Iris pigment epithelial cell (primary cell): ENCODE measurements at places on chromosomes 5 and 9.

GRCh38 chr9:103681435-103681834, 412.7 kb upstream of the SMC2 start:
- no peak for DNase-seq

DNA sequence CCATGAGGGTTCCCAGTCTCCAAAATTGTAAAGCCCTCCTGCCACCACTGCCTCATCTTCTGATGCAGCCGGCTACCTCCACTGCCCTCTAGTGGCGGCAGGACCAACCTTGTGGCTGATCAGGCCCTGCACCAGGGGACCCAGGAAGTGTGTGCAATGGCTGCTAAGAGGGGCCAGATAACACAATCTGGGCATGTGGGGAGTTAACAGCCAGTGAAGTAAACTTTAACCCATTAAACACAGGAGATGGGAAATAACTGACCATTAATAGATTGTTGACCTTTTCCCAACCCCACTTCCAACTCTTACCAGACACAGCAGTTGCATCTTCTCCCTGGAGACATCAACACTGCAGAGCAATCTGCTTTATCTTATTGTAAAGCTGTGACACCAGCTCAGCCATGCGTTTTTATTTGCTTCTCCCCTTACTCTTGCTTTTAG, 63.3 kb downstream of the FREM1 start:
- peak; percentile 40 for DNase-seq

DNA sequence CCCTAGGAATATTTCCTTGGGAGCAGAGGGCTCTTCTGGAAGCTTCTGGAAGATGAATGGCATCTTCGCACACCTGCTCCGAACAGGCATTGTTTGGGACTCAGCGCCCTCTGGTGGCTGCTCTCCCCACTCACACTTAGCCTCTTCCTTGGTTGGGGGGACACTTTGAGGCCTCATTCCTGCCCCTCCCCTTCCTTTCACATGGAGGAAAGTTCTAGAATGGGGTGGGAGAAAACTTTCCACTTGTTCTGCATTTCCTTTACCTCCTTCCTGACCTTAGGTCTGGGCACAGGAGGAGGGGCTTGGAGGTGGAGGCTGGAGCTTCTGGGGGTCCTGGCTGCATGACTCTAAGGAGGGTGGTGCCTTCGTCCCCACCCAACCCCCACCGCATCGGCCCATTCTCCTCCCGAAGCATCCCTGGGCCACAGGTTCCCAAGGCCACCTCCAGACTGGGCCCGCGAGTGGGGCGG, 19.3 kb upstream of the SMIM32 start:
- peak; percentile 38 for DNase-seq

DNA sequence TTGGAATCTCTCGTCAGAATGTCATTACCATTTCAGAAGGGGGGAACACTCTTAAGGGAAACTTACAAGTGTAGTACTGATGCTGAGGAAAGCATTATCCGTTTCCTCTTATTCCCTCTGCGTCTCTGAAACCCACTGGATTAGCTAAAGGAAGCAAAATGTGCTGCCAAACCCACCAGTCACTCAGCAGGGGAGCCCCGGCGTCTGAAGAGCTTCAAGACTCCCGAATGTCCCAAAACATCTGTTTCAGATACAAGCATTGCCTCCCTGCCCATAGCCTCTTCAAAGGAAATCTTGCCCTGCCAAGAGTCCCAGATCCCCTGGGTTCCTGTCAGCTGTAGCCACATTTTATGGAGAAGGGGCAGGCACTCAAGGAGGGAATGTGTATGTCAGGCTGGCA, 1.0 kb upstream of the HCN1 start:
- no peak for DNase-seq

- DNase-seq: no peak
Measured at GRCh38 chr5:158852622-158853021, 247.1 kb downstream of the EBF1 start.

DNA sequence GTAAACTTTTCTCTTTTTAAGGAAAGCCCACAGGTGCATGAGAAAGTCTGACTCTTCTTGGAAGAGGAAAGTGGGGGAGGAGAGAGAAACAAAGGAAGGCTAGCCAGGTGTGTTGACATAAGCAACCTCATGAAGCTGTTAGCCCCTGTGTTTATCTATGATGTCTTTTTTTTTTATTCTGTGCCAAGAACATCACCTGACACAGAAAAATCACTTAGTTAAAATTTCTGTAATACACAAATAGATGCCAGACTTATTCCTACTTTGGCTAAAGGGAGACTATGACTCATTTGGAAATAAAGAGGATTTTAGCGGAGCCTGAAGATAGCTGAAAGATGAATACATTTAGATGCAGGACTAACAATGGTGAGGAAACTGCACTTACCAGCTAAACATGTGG, 58.3 kb downstream of the BAAT start:
- DNase-seq: no peak

- peak; percentile 46 for DNase-seq
Measured at GRCh38 chr5:42912184-42912798, 100.6 kb upstream of the SELENOP start.

DNA sequence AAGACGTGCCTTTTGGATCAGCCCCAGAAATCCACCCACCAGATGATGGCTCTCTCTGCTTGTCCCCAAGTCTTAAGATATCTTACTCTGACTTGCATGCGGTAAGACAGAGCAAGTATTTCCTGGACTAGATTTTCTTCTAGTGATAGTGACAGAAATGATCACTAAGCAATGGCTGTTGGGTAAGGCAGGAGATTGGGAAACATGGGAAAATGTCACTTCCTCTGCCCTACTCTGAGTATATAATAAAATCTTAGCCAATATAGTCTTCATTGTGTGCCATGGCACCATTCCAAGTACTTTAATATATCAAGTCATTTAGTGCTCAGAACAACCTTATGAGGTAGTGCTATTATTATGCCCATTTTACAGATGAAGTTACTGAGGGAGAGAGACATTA, 31.0 kb upstream of the GNA14 start:
- DNase-seq: no peak

DNA sequence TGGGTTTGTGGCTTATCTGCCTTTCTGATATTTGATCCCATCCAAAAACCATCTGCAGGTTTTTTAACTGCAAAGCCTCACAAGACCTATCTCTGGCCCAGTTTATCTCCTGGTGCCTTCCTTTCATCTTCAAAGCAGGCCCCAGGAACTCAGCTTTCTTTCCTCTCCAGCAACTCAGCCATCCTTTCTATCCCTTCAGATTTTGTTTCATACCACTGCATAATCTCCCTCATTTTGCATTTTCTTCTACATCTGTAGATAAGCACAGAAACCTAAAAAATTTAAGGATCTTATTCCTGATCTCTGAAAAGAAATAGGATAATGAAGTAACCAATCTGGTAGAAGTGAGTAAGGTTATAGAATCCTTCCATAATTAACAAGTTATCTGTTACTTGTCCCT, 19.5 kb upstream of the ERCC6L2 start:
- DNase-seq: no peak

DNA sequence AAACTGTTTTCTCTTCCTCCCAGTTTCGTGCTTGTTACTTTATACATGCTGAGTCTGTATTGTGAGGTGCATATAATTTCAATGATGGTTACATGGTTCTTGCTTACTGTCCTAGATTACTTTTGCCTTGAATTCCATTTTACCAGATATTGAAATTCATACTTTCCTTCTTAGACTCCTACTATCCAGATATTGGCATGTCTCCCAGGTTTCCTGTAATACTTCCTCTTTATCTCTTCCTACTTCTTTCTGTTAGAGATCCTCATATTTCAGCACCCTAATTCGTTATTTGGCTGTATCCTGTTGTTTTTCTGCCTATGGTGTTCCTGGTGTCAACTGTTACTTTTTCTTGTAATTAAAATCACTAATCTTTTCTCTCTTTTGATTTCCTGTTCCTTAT, 522.1 kb downstream of the CCDC171 start:
- peak; percentile 59 for DNase-seq

GRCh38 chr9:125246261-125246667, 5.1 kb upstream of the HSPA5 start:
- no peak for DNase-seq

- DNase-seq: peak; percentile 5
Measured at GRCh38 chr5:13325765-13326164, 618.7 kb downstream of the DNAH5 start.

DNA sequence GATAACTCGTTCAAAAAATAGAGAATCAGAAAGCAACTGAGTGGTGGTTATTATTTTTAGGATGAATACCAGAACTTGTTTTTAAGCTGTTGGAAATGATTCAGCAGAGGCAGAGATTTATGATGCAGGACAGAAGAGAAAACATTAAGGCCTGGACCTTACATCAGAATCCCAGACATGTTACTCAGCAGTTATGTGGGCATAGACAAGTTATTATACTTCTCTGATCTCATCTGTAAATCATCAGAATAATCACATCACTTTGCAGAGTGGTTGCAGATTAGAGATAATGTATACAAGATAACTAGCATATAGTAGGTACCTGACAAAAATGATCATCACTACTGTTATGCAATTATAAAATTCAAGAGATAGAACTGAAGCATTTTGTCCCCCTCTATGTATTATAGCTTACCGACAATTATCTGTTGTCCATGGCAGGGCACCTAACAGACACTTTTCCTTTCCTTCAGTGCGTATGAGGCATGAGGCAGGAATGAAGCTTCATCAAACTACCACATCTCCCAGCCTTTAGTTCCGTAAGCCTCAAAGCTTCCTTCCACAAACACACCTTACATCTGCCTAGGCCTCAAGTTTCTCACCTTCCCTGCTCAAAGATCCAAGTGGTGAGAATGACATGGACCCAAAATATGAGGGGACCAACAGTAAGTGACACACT, 165.9 kb downstream of the DENND1A start:
- DNase-seq: peak; percentile 86

DNA sequence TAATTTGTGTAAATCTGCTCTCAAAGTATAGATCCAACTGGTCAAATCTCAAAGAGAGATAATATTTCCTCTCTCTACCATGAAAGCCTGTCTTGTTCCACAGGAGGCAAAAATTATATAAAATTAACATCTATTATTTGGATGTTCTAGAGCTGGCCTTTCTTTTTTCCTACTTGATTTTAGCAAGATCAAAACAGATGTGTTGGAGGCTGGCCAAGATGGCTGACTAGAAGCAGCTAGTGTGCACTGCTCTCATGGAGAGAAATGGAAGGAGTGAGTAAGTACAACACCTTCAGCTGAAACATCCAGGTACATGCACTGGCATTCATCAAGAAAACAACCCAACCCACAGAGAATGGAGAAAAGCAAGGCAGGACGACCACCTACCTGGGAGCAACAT, 298.6 kb upstream of the SLC24A2 start:
- DNase-seq: peak; percentile 45

- DNase-seq: no peak
Measured at GRCh38 chr9:116280529-116280928, 126.9 kb downstream of the PAPPA start.

DNA sequence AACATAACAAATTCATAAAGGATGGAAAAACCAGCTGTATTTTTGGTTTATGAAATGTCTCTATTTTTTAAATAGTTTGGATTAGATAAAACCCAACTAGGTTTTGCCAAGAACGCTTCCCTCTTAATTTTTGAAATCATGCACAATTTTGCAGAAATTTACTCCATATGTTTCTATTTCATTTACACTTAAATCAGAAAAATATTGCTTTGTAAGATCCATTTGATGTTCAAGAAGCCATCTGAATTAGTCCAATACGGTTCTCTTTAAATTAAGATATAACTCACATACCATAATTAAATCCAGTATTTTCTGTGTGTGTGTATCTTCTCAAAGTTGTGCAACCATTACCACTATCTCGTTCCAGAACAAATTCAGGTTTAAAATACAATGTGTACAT, 78.6 kb upstream of the FBXL7 start:
- DNase-seq: no peak

- peak; percentile 65 for DNase-seq
Measured at GRCh38 chr9:95313010-95313498, 4.5 kb downstream of the FANCC start.

DNA sequence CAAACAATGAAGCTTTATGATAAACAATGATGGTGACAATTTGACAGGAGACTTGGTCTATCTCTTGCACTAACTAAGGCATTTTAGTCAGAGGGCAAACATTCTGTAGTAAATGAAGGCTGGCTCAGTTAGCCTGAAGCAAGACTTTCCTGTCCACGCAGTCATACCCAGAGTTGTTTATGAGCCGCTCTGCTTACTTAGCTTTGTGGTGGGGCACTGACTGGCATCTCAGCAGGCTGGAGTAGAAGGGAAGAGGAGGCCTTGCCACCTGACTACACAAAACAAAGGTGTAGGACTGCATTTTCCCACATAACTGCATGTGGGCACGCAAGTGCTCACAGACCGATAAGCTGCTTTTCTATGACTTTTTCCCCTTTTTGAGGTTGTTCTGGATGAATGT, 133.7 kb upstream of the EPB41L4A start:
- DNase-seq: no peak

DNA sequence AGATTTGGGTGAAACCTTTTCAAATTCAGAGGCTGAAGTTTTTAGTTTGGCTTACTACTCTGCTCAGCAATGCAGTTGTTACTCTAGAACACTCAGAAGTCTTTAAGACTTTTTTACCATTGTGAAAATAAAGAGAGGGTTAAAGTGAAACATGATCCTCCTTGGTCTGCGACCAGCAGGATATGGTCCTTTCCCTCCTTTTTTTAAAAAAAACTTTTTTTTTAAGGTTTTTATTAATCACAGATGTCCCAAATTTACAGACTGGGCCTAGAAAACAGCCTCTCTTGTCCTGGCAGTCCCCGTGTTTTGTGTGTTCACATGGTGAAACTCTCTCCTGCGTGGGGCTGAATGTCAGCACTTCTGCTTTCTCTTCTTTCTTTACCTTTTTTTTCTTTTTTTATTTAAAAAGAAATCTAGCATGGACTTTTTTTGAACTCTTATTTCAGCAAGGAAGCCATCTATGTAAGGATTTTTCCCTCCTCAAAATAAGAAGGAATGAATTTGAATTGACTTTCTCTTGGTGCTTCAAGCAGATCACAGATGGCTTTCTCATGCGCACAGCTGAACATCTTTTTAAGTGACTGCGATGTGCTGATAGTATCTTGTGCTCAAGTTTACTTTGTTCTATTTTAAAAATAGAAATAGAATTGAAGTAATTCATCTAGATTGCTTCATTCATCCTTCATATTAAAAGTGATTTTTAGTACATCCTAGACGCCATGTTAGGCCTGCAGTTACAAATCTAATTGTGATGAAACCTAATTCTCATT, 128.7 kb upstream of the OTULINL start:
- DNase-seq: peak; percentile 52

- no peak for DNase-seq
Measured at GRCh38 chr9:14836885-14837284, 73.3 kb downstream of the FREM1 start.

- DNase-seq: peak; percentile 56
Measured at GRCh38 chr9:115202960-115203751, 85.2 kb upstream of the TNC start.

DNA sequence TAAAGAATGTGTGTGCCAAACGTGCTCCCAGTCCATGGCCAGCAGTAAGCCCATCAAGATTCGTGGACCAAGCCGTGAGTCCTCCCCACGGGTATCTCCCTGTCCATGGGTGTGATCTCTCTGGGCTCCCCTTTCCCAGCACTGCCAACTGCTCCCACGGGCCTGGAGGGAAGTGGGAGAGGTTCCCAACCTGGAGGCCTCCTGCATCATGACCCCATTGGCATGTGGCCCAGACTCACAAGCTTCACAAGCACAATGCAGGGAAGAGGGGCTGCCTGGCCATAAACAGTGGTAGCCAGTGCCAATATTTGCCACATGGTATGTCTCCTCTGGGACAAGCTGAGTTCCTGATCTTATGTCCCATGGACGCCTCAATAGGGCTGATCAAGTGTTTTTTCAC, 59.1 kb downstream of the ABLIM3 start:
- DNase-seq: no peak

GRCh38 chr5:119367502-119368237, 11.9 kb downstream of the TNFAIP8 start:
- peak; percentile 44 for DNase-seq

GRCh38 chr5:55324815-55325418, 17.1 kb downstream of the MTREX start:
- DNase-seq: peak; percentile 62

- DNase-seq: no peak
Measured at GRCh38 chr9:715300-715699, 126.2 kb upstream of the DMRT1 start.
